ENCODE measurements at places on chromosomes 5 and 9.

GRCh38 chr9:22035591-22036011, 26.5 kb upstream of the CDKN2B start:
- no peak for DNase-seq

- no peak for DNase-seq
Measured at GRCh38 chr5:181170996-181171395, 23.6 kb downstream of the OR2V2 start.

GRCh38 chr5:10550222-10550995, 13.5 kb upstream of the ANKRD33B start:
- no peak for DNase-seq

GRCh38 chr9:112245126-112245525, 70.0 kb upstream of the SUSD1 start:
- DNase-seq = no peak

DNA sequence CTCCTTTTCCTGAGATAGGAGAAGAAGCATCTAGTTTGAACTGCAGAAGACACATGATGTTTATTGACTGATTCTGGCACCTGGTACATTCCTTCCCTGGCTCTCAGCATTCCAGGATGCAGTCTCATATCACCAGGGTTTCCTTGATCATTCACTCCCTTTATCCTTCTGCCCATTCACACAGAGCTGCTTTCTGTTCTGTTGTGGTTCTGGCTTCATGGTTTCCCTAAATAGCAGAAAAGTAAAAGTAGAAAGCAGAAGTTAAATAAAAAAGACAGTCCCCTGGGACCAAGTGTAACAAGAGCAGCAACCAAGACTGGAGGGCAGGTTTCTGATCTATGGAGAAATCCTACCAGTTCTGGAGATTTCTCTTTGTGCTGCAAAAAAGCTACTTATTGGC, 3.2 kb downstream of the IFNA8 start:
- DNase-seq = no peak

DNA sequence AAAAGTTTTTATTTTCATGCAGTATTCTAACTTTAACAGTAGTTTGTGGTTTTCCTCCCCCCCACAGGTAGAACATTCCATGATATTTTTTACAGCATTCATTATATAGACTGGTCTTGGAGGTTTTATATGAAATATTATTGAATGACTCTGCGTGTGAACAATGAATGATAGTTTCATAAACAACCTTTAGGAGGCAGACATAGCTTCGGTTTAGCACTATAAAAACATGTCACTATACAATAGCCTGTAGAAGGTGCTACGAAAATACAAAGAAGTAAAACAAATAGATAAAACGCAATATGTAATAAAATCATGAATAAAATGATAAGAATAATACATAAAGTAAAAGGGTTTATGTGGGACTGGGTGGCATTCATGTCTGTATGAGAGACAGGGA, 8.5 kb downstream of the KLF4 start:
- no peak for DNase-seq

GRCh38 chr5:132054031-132054696, 6.3 kb upstream of the IL3 start:
- DNase-seq = no peak

DNA sequence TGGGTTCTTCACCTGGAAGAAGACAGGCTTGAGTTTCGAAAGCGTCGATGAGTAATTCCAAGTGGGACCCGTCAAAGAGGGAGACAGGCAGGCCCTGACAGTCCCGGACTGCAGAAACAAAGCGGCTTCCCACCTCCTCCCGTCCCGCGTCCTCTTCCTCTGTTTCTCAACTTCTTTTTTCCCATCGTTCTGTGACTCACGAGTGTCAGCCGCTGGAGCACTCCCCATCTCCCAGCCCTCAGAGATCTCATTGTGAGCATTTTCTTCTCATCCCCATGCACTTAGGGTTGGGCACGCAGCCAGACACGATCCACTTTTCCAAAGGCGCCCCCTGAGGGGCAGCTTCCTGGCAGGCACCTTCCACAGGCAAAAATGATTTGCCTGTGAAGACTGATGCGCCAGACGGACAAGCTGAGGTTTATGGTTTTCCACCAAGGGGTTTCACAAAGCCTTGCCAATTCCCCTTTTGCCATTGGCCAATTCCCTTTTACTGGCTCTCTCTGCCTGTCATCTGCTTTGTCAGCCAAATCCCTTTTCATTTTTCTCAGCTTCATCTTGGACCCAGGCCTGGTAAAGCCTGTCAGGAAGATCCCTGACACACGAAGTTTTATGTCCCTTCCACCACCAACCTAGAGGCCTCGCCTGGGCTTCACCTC, 86.5 kb upstream of the ANKRD55 start:
- no peak for DNase-seq

GRCh38 chr5:138336952-138337684, 948 bp upstream of the FAM53C start:
- DNase-seq = no peak

DNA sequence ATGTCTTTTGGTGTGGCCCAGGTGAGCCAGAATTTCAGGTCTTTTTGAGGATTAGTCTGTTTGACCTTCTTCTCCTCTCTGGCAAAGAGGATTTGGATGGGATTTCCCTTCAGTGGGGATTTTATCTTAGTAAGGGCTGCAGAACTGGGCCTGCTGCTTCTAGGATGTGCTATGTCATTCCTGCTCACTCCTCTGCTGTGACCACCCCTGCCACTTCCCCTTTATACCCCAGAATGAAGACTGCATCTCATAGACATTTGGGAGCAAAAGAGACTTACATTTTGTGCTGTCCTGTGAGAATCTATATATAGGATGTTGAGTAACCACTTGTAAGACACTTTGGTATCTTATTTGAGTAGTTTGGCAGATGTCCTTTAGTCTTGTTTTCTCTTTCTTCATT, 76.2 kb downstream of the ARHGAP26 start:
- DNase-seq = no peak

- no peak for DNase-seq
Measured at GRCh38 chr5:141799507-141800167, 78.6 kb downstream of the PCDH1 start.

DNA sequence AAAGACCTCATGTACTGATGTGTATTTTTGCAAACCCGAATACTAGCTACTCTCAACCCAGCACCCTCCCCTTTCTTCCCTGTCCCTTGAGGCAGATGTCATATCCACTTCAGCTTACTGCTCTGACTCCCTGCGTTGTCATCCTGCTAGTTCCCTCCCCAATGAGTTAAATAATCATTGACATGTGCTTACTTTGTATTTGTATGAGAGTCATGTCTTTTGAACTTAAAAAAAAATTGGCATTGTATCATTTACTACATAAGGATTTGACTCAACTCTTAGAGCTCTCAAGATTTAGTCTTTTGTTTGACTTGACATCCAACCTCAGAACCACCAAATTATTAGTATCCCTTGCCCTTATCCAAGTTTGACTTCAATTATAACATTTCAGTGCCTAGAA, 219.7 kb upstream of the TUT7 start:
- DNase-seq = no peak

- no peak for DNase-seq
Measured at GRCh38 chr5:179495906-179496455, 54.4 kb upstream of the RUFY1 start.

GRCh38 chr5:6583049-6583880, 49.6 kb downstream of the NSUN2 start:
- peak; percentile 8 for DNase-seq

- no peak for DNase-seq
Measured at GRCh38 chr9:106441283-106441682, 421.7 kb upstream of the ZNF462 start.

DNA sequence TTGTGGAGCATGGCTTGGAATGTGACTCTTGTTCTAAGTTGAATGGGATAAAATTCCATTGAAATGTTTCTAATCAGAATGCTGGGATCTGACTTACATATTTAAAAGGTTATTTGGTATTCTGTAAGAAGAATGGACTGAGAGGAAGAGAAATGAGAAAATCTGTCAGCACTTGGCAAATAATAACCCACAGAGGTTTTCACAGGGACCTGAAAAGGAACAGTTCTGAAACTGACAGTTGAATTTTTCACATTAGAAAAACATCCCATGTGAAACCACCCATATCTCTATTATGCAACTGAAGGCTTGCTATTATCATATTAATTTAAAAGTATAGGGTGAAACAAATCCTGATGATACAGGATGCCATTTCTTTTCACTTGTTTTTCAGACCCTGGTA, 302.7 kb downstream of the EPB41L4A start:
- no peak for DNase-seq

DNA sequence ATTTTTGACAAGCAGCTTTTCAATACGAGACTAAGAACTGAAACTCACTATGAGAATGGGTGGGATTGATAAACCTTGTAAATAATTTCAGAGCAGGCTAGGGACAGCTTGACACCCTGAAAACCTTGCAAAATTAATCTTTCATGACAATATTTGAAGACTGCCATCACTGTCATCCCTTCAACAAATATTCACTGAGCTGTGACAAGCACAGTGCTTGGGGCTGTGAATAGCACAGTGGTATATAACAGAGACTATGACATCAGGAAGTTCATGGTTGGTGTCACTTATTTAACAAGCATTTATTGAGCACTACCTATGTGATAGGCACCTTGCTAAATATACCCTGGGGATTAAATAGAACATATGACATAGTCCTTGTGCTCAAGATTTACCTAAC, 741.0 kb upstream of the RIOK2 start:
- DNase-seq = no peak

Data from stimulated activated CD4-positive, alpha-beta T cell treated with anti-CD3 and anti-CD28 coated beads, TNF-alpha, amount 100 ng/mL, for 48 hours (primary cell).